ENCODE measurements at places on chromosomes 12 and 14.

- DNase-seq: no peak
Measured at GRCh38 chr14:93936245-93936644, 9.1 kb downstream of the FAM181A start.

DNA sequence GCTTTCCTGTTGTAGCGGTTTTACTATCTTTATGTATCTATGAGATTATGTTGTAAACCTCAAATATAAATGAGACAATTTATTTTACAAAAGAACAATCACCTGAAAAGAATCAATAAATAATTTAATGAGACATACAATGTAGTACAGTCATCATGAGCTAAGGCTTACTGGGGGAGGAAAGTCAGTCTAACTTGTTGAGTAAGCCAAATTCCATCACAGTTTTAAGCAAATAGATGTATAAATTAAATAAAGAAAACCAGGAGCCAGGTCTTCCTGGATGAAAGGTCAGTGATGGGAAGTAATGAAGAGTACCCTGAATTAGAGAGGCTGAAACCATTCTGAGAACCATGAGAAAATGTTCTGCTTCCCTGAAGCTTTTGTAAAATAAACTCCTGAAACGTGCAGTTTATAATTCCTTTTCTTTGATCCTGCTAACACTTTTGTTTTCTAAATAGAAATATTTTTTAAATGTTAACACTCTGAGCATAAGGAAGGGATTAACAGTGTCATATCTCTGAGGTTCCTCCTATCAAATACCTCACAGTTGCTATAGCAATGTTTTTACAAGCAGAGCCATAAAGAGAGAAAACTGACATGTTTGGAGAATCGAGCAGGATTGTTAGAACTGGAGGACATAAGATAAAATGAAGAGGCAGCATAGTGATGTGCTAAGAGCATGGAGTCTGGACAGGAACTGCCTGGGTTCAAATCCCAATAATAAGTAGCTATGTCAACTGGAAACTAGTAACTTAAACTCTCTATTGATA is 444.9 kb upstream of the FOXG1 start:
- DNase-seq: no peak

GRCh38 chr12:39440101-39440500 is 2.8 kb downstream of the KIF21A start:
- no peak for DNase-seq

DNA sequence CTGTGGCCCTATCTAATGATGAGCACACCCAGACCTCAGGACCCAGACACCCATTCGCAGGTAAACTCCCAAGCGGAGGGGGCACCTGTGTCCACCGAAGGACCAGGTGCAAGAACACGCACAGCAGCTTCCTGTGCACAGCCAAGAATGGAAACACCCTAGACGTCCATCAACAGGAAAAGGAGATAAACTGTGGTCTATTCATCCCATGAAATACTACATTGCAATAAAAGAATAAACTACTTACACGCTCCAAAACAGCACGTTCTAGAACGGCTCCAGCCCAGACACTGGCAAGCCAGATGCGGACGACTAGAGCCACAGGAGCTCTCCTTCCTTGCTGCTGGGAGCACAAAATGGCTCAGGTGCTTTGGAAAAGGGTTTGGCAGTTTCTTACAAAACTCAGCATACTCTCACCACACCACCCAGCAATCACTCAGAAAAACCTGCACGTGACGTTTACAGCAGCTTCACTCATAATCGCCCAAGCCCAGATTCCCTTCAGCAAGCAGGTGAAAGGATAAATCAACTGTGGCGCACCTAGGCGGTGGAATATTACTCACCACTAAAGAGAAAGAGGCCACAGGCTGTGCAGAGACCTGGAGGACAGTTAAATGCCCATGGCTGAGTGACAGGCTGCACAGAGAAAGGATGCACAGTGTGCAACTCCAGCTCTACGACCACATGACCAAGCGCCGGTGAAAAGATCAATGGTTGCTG is 21.0 kb downstream of the BRF1 start:
- no peak for DNase-seq

DNA sequence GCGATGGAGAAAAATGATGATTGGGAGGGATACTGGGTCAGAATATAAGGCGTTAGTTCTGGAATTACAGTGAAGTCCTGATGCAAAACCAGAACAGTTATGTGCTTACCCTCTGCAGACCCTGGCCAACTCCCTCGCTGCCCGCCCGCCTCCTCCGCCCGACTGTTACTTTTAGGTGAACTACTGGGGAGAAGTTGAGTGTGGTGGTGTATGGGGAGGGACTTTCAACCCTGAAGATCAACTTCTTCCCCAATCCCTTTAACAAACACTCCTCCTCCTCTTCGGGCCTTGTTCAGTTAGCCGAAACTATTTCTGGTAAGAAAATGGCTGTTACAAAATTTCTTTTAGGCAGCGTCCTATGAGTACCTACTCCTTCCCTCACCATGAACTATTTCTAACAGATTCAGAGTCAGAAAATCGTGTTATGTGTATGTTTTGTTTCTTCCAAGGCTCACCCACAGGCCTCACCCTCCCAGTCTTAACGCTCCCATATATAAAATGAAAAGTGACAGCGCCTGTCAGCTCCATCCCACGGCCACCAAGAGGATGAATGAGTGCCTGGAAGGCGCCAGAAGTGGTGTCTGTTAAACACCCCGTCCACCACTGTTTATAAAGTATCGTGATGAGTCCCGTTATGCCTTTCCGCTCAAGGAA is 1.3 kb downstream of the FBXO33 start:
- no peak for DNase-seq

- DNase-seq: peak; percentile 79
Measured at GRCh38 chr14:38405851-38406635, 150.2 kb upstream of the CLEC14A start.

GRCh38 chr14:68811171-68811570 is 18.3 kb upstream of the ZFP36L1 start:
- no peak for DNase-seq

Data from NCI-H187 treated with DMSO at 0.1 percent for 48 hours (cell line).